ENCODE measurements at places on chromosomes 3 and 15.

- DNase-seq = no peak
Observed at GRCh38 chr15:42427429-42428223, 63.3 kb downstream of the ZNF106 start.

DNA sequence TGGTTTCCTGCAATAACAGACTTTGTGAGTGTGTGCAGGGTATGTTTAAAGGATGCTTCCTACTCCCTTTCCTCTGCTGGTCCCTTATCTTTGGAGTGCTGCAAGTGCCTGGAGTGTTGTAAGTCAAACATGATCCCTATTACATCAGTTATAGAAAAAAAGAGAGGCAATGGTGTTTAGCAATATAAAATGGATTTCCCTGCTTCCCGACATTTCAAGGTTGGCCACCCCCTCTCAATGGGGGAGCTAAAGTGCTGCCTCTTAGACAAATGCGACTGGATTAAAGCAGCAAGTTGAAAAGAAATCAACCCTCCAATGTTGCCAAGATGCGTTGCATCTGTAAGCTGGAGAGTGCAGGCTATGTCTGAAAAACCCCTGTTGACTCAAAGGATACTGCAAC is 203.1 kb upstream of the WNT5A start:
- no peak for DNase-seq

- DNase-seq = no peak
Observed at GRCh38 chr15:64525828-64526530, 65.6 kb downstream of the ZNF609 start.

GRCh38 chr3:45978006-45978761 is 17.4 kb downstream of the FYCO1 start:
- DNase-seq = peak; percentile 93

GRCh38 chr3:114452256-114452655 is 158.4 kb downstream of the TIGIT start:
- no peak for DNase-seq

- no peak for DNase-seq
Observed at GRCh38 chr15:88491158-88491557, 23.6 kb downstream of the MRPS11 start.

- DNase-seq = no peak
Observed at GRCh38 chr3:98966434-98966833, 64.9 kb upstream of the DCBLD2 start.

GRCh38 chr3:37918627-37919026 is 56.9 kb downstream of the CTDSPL start:
- DNase-seq = no peak

DNA sequence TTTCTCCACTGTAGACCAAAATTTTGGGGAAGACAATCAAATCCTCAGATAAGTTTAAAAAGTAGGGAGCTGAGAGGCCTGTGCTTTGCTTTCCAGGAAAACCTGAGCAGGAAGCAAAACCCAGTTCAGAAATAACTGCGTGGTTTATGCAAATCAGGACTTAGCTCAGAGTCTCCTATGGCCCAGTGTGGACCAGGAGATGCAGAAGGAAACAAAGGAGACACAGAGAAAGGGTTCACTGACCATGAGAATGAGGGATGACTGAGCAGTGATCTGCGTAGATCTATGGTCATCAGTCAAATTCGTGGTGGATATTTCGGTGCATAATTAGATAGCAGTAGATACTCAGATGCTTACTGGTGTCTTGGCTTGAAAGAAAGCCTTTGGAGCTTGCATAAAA is 196.6 kb downstream of the TPRG1 start:
- no peak for DNase-seq

- DNase-seq = no peak
Observed at GRCh38 chr3:270688-271087, 74.1 kb downstream of the CHL1 start.

DNA sequence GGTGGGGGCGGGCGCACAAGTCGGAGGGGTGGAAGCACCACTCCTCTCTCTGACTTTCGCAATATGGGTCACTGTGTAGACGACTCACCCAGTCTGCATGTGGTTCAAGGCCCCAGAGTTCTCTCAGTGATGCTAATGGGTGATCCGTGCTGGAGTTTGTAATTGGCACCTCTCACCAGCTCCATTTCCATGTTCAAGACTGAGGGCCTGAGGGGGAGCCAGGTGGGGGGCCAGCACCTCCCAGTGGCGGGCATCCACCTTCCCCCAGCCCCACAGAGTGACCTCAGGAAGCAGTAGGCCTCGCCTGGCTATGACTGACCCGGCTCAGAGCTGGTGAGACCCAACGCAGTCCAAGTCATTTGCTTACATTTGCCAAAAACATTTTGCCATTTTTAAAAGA is 230.0 kb upstream of the ST8SIA2 start:
- no peak for DNase-seq

DNA sequence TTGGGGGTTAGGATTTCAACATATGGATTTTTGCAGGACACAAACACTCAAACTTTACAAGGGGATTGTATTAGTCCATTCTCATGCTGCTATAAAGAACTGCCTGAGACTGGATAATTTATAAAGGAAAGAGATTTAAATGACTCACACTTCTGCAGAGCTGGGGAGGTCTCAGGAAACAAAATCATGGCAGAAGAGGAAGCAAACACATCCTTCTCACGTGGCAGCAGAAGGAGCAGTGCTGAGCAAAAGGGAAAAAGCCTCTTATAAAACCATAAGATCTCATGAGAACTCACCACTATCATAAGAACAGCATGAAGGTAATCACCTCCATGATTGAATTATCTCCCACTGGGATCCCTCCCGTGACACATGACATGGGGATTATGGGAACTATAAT is 1183.1 kb downstream of the ZPLD1 start:
- DNase-seq = no peak

DNA sequence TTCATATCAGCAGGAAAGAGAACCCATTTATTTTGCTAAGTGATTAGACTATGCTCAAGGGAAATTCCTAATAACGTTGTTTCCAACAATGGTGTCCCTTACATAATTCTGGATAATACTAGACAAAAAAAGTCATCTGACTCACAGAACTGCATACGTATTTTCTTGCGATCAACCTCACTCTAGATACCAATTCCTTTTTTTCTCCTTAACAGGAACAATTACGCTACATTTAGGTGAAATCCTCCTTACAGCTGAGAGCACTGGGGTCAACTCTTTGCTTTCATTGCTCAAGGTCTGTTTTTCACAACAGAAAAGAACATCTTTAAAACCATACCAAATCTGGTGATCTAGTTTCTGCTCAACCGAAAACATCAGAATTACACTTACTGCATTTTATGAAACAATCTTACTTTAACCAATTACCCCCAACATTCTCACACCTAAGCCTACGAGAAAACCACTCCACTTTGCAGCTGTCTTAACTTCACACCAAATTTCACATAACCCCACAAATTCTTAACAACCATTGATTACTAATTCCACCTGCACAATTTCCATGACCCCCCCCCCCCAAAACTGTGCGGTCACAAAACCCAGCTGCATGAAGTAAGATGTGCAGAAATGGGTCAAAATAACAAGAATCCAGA is 61.2 kb upstream of the ICE2 start:
- no peak for DNase-seq

- no peak for DNase-seq
Observed at GRCh38 chr3:69379661-69380060, 6.2 kb downstream of the FRMD4B start.

DNA sequence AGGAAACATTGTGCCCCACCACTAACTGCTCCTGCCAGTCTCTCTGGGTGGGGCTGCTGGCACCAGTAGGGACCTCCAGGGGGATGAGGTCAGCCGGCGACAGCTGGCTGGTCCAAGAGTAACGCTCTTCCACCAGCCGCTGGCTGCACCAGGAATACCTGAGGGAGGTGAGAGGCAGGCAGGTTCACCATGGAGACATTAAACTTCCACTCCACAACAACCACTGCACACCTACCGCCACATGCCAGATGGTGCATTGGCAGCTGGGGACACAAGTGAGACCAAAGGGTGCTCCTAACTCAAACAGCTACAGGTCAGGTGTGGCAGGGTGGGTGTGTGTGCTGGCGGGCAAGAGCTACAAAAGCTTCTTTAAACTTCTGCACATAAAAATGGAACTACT is 4.5 kb downstream of the POLG start:
- DNase-seq = no peak

GRCh38 chr3:129571605-129572547 is 28.9 kb downstream of the H1-8 start:
- no peak for DNase-seq

GRCh38 chr3:53244271-53244670 is 11.6 kb downstream of the TKT start:
- DNase-seq = no peak

GRCh38 chr15:46708226-46708625 is 1009.1 kb upstream of the SEMA6D start:
- DNase-seq = no peak

DNA sequence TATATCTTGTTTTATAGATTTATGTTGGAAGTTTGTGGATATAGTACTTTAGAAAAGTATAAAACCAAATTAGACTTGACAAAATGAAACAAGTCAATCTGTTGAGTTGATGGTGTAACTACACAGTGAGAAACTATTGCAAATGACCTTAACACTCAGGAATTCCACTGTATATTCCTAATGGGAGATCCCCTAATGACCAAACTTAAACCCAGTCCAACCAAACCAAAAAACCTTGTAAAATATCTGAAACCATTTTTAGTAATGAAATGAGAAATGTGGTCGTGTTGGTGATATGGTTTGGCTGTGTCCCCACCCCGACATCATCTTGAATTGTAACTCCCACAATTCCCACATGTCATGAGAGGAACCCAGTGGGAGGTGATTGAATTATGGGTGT is 31.9 kb upstream of the ATP13A3 start:
- no peak for DNase-seq

GRCh38 chr3:138089091-138089490 is 26.3 kb downstream of the DZIP1L start:
- DNase-seq = no peak

GRCh38 chr15:45392584-45392855 is 14.2 kb upstream of the GATM start:
- no peak for DNase-seq

- DNase-seq = no peak
Observed at GRCh38 chr3:197093871-197094270, 64.3 kb upstream of the MELTF start.

DNA sequence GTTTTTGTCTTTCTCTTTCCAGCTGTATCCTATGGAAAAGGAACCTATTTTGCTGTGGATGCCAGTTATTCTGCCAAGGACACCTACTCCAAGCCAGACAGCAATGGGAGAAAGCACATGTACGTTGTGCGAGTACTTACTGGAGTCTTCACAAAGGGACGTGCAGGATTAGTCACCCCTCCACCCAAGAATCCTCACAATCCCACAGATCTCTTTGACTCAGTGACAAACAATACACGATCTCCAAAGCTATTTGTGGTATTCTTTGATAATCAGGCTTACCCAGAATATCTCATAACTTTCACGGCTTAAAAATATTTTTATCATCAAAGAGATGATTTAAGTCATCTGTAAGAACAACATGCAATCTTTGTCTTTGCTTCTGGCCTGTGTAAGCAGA is 44.9 kb upstream of the PARP14 start:
- DNase-seq = no peak

- DNase-seq = no peak
Observed at GRCh38 chr3:182118066-182118465, 406.3 kb downstream of the SOX2 start.

DNA sequence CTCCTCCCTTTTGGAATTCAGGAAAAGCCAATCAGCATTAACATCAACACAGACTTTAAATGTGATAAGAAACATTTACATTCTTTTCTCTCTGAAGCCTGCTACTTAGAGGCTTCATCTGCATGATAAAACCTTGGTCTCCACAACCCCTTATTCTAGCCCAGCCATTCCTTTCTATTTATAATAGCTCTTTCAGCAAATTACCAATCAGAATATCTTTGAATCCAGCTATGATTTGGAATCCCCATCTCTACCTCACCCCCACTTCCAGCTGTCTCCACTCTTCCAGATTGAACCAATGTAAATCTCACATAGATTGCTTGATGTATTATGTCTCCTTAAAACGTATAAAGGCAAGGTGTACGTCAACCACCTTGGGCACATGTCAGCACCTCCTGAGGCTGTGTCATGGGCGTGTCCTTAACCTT is 139.7 kb downstream of the TUSC7 start:
- DNase-seq = no peak

GRCh38 chr3:171133796-171134569 is 107.5 kb upstream of the SLC2A2 start:
- DNase-seq = no peak

DNA sequence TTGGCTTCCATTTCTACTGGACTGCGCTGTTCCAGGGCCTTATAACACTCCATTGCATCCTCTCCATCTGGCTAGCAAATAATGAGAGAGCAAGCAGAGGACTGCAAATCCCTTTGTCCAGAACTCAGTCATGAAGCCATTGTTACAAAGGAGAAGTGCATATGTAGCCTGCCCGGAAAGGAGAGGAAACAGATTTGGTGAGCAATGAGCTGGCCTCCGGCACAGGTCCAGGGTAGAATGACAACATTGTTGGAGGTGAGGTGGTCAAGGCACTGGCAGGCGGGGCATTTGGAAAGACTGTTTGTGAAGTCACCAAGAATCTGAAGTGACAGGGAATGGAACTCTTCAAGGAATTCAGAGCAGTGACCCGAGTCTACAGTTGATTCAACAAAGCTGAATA is 25.0 kb upstream of the ATP1B3 start:
- DNase-seq = no peak

DNA sequence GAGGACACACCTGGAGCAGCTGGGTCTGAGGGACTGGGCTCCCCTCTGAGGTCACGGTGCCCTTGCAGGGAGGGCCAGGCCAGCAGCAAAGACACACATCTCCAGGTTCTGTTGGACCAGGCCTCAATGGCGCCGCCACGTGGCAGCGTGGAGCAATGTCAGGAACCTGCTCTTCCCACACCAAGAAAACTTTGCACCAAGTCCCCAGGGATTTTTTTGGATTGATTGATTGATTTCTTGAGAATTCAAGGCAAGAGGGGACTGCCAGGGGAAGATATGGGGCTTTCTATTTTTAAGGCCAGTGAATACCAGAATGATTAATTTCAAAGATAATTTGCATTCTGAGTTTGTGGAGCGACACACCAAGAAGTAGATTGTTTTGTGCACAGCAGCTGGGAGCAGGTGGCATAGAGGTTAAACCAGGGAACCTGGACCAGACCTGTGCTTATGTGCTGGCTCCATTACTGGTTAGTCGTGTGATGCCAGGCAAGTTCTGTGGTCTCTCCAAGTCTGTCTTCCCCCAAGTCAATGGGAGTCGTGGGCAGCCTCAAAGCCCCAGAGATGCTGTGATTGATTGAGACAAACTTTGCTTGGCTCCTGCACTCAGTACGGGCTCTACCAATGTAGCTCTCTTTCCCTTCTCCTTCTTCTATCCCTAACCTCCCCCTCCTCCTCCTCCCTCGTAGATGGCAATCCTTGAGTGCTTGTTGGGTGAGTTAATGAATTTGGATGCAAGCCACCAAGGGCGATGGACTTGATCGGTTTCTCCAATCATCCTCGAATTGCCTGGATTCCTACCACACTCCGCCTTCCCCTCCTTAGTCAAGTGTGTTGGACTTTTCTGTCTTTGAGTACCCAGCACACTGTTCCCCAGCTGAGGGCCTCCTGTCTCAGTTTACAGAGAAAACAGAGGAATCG is 96.2 kb upstream of the TRPM1 start:
- DNase-seq = peak; percentile 42

- no peak for DNase-seq
Observed at GRCh38 chr3:160088492-160089137, 100.0 kb downstream of the IL12A start.

Measured in MM.1S (cell line).